ENCODE measurements at places on chromosomes 4 and X.

DNA sequence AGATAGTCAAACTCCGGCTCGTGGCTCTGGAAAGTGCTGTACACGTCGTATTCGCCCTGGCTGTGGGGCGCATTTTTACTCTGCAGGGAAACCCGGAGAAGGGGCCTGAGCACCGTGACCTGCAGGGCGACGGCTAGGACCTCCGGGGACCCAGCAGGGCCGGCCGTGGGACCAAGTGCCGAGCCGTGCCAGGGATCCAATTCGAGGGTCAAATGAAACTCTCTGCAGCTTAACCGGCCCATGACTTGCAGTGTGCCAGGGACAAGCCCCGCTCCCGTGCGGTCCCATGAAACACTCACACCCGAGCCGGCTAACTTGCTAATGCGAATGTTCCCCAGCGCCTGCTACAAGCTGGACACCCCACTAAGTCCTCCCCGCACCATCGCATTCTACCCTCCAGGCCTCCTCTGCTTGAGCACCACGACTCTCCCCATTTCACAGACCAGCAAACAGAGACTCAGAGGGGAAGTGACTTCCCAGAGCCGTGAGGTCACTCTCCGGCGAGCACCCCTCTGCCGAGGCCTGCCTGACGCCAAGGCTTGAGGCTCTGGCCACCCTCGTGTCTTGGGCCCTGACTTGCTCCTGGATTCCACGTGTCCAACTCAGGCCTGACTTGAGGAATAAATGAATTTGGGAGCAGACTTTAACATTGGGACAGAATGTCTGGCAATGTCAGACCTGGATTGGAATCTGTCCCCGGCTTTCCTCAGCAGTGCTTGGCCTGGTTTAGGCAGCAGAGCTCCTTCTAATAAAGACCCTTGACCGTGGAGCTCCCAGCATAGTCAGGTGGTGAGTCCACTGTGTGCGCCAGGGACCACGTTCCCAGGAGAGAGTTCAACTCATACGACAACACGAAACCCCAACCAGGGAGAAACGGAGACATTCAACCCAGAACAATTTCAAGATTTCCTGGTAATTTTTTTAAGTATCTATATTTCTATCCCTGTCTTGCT is 93.6 kb downstream of the PPP2R2C start:
- no peak for DNase-seq

DNA sequence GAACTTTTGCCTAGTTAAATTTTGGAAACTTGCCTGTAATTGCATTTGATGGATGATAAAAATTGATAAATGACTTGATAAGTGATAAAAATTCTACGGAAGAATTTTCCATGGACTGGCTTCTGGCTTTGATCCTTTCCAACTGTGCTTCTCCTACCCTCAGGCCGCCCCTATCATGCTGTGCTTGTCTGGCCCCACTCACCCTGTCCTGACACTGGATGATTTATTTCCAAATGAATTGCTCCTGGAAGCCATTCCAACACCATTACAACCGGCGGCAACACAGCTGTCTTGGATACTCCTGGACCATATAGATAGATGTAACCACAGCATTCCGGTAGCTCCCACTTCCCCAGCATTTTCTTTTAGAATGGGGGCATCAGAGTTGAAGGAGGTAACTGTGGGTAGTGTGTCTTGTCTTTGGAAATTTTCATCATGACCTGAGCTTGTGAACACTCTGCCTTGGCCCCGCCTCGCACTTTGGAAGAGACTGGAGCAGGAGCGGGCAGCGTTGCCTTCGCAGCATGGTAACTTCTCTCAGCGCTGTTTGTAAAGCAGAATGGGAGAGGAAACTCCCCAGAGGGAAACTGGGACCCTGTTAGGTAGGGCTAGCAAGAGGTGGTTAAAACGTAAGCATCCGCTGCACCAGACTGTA is 77.4 kb downstream of the TBL1X start:
- DNase-seq = no peak

- no peak for DNase-seq
Observed at GRCh38 chr4:59341506-59341905, 1858.6 kb upstream of the ADGRL3 start.

DNA sequence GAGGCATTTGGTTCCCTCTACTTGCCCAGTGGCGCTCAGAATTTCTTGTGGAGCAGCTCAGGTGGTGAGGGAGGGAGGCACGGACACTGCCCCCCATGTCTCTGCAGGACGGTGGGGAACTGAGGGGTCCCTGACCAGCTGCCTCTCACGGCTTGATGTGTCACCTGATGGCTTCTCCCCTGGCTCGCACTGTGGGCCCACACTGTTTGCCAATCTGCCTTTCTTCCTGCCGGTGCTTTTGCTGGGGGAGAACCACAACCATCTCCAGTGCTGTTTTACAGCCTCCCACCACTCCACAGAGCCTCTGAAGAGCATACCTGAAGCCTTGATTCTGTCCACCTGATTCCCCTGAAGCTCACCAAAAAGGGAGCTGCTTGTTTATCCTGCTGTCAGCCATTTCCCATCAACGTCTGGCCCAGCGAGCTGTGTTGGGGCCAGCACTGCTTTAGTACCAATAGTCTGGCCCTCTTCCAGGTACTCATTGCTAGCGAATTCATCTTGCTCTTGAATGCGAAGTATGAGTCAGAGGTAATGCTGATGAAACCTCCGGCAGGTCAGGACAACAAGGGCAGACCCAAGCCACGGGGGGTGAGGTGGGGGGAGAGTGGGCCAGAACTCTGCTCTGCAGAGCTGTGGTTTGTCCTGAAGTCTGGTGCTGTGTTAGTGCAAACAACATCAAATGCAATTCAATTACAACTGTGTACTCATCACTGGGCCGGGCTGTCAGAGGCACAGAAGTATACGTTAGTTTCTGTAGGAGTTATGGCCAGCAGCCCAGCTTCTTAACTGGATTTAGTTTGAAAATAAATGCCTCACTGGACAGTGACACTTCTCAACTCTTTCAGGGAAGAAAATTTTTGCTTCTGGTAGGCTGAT is 208.3 kb upstream of the JADE1 start:
- peak; percentile 84 for DNase-seq

DNA sequence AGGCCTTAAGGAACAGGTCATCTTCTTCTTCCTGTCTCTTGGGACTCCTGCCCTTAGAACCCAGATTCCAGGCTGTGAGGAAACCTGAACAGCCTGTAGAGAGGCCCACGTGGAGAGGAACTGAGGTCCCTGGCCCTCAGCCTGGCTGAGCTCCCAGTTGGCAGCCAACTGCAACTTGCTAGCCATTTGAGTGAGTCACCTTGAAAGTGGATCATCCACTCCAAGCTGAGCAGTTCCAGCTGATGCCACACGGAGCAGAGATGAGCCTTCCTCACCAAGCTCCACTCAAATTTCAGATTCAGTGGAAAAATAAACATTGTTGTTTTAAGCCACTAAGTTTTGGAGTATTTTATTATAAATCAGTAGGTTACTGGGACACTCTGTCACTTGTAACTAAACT is 392.5 kb downstream of the BCOR start:
- peak; percentile 63 for DNase-seq

GRCh38 chr4:124017185-124017785 is 620.7 kb downstream of the SPRY1 start:
- DNase-seq = no peak

GRCh38 chrX:68823413-68824151 is 5.2 kb upstream of the EFNB1 start:
- no peak for DNase-seq

DNA sequence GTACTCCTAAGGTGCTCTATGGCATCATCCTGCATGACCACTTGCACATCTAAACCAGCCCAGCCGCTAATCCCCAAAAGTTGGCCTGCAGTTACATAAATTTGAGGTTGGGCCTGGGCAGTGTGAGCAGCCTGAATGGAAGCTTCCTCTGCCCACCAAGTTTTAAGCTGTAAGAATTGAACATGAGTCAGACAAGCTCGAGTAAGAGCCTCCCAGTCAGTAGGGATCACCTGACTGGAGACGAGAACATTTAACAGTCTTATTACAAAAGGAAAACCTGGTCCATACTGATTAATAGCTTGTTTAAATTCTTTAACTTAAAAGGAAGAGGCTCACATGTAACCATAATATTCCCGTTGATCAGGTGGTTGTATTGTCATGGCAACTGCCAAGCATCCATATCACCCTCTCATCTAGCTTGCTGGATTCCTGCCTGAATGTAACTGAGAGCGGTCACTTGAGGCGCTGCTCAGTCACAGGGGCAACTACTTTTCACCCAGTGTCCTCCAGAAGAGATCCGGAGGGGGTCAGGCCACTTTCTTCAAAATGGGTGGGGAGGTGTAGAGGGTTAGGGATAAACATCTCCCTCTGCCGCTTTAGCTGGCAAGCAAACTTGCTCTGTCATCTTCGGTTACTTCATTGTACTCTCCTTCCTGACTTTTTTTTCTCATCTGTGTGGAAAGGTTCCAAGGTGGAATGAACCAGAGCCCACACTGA is 56.6 kb upstream of the WDR1 start:
- DNase-seq = peak; percentile 36

DNA sequence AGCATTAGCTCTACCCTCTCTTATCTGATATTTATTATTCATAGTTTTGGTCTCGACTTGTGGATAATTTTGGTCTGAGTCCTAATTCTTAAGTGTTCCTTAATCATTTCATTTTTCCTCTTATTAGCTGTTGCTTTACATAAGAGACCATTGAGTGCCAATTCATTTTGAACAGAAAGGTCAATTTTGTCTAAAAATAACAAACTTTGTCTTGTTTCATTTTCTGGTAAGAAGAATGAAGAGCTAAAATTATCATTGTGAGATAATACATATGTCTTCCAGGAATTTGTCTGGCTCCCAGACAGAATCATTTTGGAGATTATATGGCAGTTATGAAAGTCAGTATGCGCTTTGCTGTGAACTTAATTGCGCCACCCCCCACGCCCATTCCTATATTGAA is 1471.8 kb downstream of the PCDH7 start:
- DNase-seq = no peak

- DNase-seq = no peak
Observed at GRCh38 chr4:2263926-2264321, 2.0 kb upstream of the MXD4 start.

DNA sequence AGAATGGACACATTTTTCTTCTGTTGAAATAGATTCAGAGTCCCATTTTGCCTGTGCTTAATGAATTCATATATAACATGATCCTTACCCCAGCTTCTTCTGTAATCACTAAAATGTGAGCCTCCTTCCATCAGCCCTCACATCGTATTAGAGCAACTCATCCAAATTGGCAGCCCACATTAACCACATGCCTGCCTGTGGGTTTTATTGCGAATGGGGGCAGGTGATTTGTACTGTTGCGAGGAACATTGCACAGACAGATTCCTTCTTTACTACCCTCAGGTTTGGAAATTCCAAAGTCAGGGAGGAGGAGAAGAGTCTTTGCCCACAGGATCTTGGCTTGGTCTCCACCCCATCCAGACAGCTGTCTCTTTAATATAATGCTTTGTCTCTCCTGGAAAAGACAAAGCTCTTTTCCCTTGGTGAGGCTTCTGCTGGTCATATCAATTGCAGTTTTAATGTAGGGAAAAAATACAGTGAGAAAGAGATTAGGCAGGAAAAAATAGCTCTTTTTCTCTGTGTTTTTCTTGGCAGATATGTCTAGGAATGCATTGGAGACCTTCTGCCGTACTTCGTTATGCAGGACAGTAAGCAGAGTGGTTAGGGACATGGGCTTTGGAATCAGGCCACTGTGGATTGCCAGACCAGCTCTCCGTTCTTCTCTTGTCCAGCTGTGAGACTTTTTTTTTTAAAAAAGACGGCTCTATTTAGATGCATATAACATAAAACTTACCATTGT is 371.2 kb downstream of the AFF2 start:
- no peak for DNase-seq

DNA sequence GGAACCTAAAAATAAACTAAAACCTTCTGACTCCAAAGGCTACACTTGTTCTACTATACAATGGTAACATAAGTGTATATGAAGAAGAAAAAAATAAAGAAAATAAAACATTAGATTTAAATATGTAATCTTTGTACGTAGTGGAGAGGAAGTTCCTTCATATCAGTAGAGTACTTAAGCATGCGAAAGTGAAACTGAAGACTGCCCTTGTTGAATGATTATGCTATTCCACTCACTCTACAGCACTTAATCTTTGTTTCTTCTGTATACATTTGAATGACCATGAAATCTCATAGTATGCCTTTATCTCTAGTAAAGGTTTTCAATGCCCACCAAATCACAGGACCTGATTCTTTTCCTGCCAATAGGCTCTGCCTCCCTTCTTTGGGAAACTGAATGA is 78.9 kb downstream of the NDST3 start:
- DNase-seq = no peak

DNA sequence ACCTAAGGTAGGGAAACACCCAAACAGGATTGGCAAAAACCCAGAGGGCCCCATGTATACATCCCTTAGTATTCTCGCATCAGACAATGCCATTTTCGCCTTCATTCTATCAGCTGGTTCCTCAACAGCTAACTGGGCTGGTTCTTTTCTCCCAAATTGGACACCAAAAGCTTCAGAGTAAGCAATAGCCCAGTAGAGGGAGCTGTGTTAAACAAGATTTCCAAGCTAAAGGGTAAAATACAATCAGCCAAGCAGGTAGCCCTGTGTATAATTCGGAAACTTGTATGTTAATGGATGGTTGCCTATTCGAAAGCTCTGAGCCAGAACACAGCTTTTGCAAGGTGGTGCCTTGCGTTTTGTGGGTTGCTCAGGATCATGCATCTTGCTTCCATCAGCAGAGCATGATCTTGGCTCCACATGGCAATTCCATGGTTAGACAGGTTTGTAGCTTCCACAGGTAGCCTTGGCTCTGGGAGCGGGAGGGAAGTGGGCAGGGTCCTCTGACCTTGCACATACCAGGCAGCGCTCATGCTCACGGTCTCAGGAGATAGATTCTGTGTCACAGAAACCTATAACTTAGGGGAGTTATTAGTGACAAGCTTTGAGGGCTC is 115.2 kb upstream of the LNX1 start:
- DNase-seq = peak; percentile 15

- no peak for DNase-seq
Observed at GRCh38 chrX:104108955-104109354, 3.4 kb upstream of the ZCCHC18 start.

DNA sequence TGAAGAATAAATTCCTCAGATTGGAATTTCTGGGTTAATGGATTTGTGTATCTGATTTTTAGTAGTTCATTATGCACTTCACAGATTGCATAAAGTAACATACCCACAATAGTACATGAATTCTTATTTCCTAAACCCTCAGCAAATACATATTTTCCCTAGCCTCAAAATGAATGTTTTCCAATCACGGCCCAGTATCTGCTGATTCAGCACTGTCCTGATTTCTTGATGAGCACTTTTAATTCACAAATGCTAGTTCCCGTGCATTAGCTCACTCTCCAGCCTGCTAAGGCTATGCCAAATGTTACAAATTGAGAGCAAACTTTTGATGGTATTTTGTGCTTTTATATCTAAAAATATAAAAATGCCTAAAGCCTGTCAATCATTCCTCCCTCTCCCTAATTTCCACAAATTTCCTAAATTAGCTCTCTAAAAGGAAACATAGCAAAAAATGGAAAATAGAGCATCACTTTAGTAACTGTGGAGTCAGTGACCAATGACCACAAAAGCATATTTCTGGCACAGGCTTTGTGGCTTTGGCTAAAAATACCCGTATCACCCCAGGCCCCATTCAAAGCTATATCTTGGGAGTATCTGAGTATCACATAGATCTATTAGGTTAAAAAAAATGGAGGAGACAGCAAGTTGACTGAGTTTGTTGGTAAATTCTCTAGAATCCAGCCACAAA is 75.5 kb downstream of the NAF1 start:
- no peak for DNase-seq
